ENCODE measurements at places on chromosomes 3 and 15.

DNA sequence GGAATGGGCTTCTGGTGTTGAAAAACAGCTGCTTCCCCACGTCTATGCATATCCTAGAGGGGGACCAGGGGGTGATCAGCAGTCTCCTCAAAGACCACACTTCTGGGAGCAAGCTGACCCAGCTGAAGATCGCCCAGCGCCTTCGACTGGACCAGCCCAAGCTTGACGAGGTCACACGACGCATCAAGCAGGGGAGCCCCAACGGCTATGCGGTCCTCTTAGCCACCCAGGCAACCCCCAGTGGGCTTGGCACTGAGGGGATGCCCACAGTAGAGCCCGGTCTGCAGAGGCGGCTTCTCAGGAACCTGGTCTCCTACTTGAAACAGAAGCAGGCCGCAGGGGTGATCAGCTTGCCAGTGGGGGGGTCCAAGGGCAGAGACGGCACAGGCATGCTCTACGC lies 2.5 kb downstream of the RBM15B start:
- DNase-seq = no peak

- no peak for DNase-seq
Observed at GRCh38 chr3:185649414-185649813, 63.3 kb downstream of the SENP2 start.

DNA sequence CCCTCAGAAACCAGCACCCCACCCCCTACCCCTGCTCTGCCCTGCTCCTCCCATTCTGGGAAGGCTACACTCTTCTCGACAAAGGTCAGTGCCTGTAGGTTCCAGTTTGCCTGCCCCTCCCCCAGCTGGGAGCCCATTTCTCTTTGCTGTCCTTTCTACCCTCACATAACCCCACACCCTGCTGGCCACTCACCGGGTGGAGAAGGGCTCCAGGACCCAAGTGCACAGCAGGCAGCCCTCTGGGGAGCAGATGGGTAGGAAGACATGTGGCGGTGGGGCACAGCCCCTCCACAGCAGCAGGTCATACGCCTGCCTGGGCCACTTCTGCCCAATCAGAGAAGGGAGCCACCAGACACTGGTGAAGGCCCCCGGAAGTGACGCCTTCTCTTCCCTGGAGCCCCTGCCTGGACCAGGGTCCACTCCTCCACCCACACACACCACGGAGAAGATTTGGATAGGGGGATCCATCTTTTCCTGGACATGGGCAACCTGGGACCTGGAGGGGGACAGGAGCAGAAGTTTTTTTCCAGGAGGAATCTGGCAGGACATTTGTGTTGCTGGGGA lies at the start of gene THPO:
TSS of gene THPO (minus strand) at position 326 of the 564 bp plus-strand sequence. CDS start 1,948 bp downstream, outside the sequence.
- DNase-seq = no peak

DNA sequence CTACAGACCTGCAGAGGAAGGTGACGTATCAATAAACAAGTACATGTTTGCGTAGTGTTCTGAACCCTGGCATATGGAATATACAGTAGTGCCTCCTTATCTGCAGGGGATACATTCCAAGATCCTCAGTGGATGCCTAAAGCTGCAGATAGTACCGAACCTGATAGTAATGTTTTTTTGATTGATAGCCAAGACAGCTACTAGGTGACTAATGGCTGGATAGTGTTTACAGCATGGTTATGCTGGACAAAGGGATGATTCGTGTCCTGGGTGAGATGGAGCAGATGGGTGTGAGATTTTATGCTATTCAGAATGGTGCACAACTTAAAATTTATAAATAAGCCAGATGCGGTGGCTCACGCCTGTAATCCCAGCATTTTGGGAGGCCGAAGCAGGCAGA lies 55.8 kb upstream of the IGF2BP2 start:
- DNase-seq = no peak

- DNase-seq = no peak
Observed at GRCh38 chr3:117366574-117366973, 657.0 kb downstream of the TUSC7 start.

DNA sequence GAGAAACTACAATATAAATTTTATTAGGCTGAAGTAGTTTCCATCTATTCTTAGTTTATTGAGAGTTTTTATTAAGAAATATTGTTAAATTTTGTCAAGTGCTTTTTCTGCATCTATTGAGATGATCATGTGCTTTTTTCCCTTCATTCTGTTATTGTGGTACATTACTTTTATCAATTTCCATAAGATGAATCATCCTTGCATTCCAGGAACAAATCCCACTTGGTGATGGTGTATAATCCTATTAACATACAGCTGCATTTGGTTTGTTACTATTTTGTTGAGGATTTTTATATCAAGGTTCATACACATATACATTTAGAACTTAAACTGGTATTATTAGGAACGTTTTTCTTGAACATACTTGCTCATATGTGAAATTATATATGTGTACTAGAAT lies 199.8 kb downstream of the TBC1D5 start:
- DNase-seq = no peak

DNA sequence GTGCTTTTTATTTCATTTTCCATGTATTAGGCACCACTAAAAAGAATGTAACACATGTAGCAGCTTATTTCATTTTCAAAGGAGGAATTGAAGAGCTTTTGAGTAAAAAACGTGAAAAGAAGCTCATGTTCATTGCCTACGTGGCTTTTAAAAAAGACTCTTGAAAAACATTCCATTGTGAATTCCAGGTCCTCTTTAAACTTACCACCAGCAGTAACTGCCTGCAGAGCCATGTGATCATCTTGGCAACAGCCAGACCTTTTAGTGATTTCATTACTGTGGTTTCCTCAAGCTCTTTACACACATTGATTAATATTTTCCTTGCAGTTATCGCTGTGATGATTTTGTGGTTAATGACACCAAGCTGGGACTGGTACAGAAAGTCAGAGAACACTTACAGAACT lies 43.8 kb upstream of the FBXL22 start:
- DNase-seq = no peak

GRCh38 chr3:12518261-12519028 lies 26.9 kb downstream of the MKRN2OS start:
- no peak for DNase-seq

- no peak for DNase-seq
Observed at GRCh38 chr3:171972871-171973348, 66.5 kb upstream of the FNDC3B start.

- DNase-seq = no peak
Observed at GRCh38 chr3:128100161-128100560, 23.5 kb downstream of the RUVBL1 start.

All from iPS DF 19.7 (cell line).